ENCODE measurements at places on chromosomes 7 and 10.

GRCh38 chr10:3900391-3900790, 115.4 kb upstream of the KLF6 start:
- DNase-seq, result no peak

DNA sequence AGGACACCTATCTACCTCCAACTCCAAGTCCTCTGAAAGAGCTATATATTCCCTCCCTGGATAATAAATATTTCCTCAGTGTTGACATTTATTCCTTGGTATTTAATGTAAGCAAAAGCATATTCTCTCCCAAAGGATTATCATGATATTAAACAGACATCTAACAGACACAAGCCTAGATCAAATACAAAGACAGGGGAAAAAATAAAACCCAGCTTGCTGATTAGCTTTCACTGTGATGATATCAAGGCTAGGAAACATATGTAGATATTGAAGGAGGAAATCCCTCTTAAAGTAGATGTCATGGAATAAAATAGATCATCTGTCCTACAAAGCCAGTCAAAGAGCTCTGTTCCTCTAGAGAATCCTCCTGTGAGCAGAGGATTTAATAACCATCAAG, 95.2 kb downstream of the CRPPA start:
- no peak for DNase-seq

GRCh38 chr7:372932-373791, 83.2 kb downstream of the FOXL3 start:
- DNase-seq, result no peak

GRCh38 chr10:119449760-119450461, 92.6 kb downstream of the RGS10 start:
- DNase-seq, result no peak

- DNase-seq, result no peak
These were observed 5.8 kb downstream of the CHAT start for GRCh38 chr10:49619613-49620012.

- no peak for DNase-seq
These were observed 4.9 kb downstream of the SMURF1 start for GRCh38 chr7:99139036-99139435.

GRCh38 chr7:105759670-105760550, 116.5 kb downstream of the ATXN7L1 start:
- DNase-seq, result peak; percentile 23

- DNase-seq, result no peak
These were observed 371.2 kb upstream of the LRGUK start for GRCh38 chr7:133755901-133756300.

- DNase-seq, result no peak
These were observed 77.0 kb upstream of the SLF2 start for GRCh38 chr10:100835810-100836209.

- no peak for DNase-seq
These were observed 27.3 kb upstream of the HERPUD2 start for GRCh38 chr7:35722054-35722849.

DNA sequence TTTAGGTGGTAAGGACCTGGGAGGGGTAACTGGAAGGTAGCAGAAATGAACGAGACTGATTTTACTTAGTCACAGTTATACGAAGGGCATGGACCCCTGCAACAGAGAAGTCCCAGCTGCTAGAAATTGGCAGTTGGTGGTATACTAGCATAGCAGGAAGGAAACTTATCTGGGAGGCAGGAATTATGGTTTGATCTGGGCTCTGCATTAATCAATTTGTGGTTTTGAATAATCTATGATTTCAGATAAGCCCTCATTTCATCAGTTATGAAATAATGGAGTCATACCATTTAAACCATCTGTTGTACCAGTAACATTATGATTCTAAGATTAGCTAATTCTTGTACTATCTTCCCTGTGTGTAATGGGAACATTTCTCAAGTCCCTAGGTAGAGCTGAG, 54.0 kb upstream of the TMEM229A start:
- DNase-seq, result no peak

Measured in activated naive CD8-positive, alpha-beta T cell treated with anti-CD3 and anti-CD28 coated beads, Interleukin-2, amount 50 U/mL, for 24 hours (primary cell).